ENCODE measurements at places on chromosomes 2 and 18.

- no peak for DNase-seq
These were observed 460.1 kb downstream of the NR4A2 start for GRCh38 chr2:155872396-155872795.

DNA sequence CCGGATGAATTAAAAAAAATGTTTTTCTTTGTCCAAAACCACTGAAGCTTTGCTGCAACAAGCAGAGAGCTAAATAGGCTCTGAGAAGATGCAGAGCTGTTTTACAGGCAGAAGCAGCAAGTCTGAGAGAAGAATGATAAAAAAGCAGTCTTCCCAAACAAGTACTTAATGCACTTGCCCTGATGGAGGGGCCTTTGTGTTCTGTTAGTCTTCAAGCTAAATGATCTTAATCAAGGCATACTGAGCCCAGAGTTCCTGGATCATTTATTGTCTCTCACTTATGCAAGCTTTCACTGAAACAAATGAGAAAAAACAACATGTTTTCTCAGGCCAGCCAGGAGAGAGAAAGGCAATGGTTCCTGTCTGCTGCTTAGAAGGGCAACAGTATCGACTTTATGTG is 152.5 kb downstream of the CLIP4 start:
- no peak for DNase-seq

DNA sequence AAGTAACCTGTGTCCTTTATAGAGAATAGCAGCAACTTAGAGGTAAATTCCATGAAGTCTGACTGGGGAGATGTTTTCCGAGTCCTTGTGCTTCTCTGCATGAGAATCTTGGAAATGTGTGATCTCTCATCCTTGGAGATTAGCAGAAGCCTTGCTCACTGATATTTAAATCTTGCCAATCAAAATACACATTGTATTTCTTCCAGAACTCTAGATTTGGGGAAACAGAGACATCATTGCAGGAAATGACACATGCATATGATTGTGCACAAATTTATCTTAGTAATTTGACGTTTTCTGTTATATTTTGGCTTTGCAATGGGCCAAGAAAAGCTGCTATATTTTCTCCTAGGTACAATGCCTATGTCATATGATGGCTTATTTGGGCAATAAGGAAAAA is 182.6 kb downstream of the ZNF804A start:
- no peak for DNase-seq

- DNase-seq: peak; percentile 58
These were observed 24.4 kb downstream of the ZNF892 start for GRCh38 chr2:95231723-95232122.

- DNase-seq: no peak
These were observed 331.2 kb downstream of the ALK start for GRCh38 chr2:29590211-29590610.

DNA sequence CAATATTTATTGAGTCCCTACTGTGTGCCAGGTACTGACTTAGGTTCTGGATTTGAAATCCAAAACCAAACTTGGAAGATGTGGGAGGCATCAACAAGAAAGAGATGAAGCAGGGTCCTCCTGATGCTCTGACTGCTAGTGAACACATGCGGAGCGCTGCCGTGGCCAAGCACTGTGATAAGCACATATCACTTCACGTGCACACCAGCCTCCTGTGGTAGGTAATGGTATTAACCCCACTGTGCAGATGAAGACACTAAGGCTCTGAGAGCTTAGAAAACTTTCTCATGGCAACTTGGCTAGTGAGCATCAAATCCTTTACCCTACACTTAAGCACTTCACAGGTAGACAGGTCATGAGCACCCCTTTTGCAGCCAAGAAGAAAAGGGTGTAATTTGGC is 216.1 kb downstream of the HAUS1 start:
- no peak for DNase-seq

- DNase-seq: no peak
These were observed 31.4 kb downstream of the LGALSL start for GRCh38 chr2:64485331-64485730.

GRCh38 chr2:217103752-217104545 is 244.1 kb upstream of the TNP1 start:
- DNase-seq: no peak

DNA sequence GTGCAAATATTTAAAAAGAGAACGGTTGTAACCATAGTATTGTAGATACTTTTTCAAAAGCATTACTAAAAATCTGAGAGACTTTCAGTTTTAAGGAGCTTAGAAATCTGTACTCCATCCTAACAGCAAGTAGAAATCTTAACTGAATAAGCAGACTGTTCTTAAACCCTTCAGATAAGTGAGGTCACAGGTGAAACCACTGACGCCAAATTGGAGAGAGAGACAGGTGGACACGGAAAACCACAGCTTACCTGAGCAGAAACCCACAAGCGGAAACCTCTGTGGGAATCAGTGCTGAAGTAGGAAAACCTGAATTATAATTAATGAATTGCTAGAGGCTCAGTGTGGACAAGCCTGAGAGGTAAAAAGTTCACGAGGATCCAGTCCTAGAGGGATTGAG is 959.4 kb upstream of the CELF4 start:
- DNase-seq: no peak

DNA sequence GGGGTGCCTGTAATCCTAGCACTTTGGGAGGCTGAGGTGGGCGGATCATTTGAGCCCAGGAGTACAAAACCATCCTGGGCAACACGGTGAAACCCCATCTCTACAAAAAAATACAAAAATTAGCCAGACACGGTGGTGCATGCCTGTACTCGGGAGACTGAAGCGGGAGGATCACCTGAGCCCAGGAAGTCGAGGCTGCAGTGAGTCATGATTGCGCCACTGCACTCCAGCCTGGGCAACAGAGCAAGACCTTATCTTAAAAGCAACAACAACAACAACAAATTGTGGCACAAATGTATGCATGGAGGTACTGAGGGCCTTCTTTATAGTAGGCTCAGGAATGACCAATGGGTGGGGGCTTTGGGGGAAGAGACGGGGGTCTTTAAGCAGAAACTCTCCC is 38.5 kb downstream of the HPCAL1 start:
- DNase-seq: no peak

GRCh38 chr2:104863468-104864279 is 9.8 kb downstream of the POU3F3 start:
- DNase-seq: no peak

DNA sequence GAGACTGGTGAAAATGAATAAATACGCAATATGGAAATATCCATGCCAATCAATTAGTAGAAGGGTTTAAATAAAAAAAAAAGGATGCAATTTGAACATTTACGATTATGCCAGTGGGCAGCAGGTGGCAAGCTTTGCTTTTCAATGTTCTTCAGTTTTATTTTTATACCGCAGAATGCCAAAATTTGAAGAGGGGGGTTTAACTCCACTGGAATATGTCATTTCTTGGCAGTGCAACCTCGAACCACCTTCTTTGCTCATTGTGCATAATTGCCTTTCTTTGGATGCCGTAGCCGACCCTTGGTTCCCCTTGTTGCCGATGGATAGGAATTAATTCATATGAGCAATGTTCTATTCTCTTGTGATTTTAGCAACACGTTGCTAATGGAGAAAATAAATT is 88.0 kb downstream of the LTBP1 start:
- no peak for DNase-seq

GRCh38 chr18:46910856-46911255 is 6.5 kb downstream of the PIAS2 start:
- DNase-seq: no peak

DNA sequence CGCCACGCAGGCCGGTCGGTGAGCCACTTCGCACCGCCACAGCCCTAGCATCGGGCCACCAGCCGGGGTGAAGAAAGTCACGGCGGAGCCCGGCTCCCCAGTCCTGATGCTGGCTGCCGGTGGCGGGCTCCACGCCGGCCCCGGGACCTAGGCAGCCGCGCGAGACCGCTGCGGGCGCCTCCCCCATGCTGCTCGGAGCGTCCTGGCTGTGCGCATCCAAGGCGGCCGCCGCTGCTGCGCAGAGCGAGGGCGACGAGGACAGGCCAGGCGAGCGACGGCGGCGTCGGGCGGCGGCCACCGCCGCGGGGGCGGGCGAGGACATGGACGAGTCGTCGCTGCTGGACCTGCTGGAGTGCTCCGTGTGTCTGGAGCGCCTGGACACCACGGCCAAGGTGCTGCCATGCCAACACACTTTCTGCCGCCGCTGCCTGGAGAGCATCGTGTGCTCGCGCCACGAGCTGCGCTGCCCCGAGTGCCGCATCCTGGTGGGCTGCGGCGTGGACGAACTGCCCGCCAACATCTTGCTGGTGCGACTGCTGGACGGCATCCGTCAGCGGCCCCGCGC is 433 bp downstream of the SH3RF3 start:
- DNase-seq: no peak

GRCh38 chr2:58512878-58513277 is 271.8 kb upstream of the FANCL start:
- DNase-seq: no peak

DNA sequence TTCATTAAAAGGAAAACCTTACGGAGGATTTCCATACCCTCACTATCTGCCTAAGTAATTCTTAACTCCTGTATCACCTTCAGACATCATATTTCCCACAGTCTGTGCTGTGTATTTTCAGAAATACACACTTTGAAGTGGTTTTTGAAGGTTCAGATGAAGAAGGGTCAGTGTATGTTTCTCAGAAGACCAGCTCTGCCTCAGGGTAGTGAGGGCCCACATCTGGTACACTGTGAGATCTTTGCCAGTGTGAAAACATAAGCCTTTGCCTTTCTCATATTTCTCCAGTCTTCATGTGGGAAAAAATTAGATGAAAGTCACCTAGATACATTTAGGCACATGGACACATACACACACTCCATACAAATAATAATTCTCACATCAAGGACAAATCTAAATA is 408.4 kb downstream of the RIT2 start:
- no peak for DNase-seq

- no peak for DNase-seq
These were observed 98.5 kb upstream of the HAAO start for GRCh38 chr2:42890791-42891355.

- DNase-seq: no peak
These were observed 1.5 kb upstream of the RRM2 start for GRCh38 chr2:10120877-10121574.

- no peak for DNase-seq
These were observed 20.7 kb downstream of the LIPG start for GRCh38 chr18:49582579-49582978.

GRCh38 chr18:2654169-2654927 is 1.2 kb upstream of the SMCHD1 start:
- DNase-seq: no peak

DNA sequence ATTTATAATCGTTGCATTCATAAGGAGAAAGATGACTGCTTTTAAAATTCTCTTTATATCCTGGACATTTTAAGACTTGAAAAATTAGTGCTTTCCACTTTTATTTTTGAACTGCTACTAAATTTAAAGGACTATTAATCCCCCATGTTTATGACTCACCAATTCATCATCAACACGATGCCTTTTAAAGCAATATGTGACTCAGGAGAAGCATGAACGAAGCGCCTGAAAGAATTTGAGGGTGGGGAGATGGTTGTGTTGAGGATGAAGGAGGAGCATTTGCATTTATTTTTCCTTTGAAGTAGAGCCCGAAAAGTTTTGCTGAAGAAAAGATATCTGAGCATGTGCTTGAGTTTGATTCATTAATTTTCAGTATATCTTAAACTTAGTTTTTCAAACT is 192.2 kb upstream of the LRRTM1 start:
- DNase-seq: no peak

DNA sequence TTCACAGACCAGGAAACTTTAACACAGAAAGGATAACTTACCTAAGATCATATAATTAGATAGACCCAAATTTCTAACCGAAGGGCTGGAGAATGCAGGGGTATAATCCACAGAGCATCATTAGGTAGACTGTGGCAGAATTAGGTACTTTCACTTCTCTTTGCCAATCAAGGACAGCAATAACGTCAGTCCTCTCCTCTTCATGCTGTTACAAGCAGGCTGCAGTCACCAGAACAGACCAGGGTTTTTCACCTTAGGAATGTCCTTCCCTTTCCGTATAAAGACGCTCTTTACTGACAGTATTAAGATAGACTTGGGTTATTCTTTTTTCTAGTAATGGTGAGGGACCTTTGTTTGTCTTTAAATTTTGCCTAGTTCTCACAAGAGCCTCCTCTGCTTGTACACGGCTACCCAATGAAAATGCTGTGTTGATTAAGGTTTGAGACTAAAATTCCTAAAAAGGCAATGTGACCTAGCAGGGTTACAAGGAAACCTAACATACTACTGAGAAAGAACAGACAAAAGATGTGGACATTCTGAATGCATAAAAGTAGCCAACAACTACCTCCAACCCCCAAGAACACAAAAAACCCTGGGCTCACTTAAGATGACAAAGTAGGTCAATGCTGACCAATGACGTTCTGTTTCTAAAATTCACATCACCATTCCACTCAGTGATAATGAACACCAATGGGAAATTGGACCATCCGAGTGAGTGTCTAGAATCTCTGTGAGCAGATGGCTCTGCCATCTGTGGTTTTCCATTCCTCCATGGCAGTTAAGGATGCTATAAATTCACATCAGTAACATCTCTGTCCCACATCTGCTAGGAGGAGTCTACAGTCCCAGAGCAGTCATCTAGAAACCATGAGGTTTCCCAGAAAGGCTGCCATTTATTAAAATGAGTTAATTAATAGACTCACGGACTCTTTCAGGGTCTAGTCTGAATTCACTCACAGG is 2.1 kb downstream of the PDIA6 start:
- no peak for DNase-seq
